H4 (cell line): ENCODE measurements at places on chromosomes 7 and 10. TPM values are rescaled to one million over a fixed set of nuclear protein-coding genes. Genes with fewer than 3 reads are reported as not detected.

KEL gene
- total RNA-seq, result 0.21 TPM in 1 of 2 replicates, not detected in the other

GNG11 gene
- 57.1 and 58.5 TPM in 2 replicates for total RNA-seq

CYP2W1 gene
- not detected in 2 replicates for total RNA-seq

GLI3 gene
- total RNA-seq, result 4.9 and 5.6 TPM in 2 replicates

CDC14C gene
- 0.06 TPM in 1 of 2 replicates, not detected in the other for total RNA-seq

CRPPA gene
- 0.12 TPM in 1 of 2 replicates, not detected in the other for total RNA-seq

DLX5 gene
- total RNA-seq, result 0.35 and 0.51 TPM in 2 replicates

ZPBP gene
- total RNA-seq, result not detected in 2 replicates

SOSTDC1 gene
- 5.7 and 6.9 TPM in 2 replicates for total RNA-seq

BAIAP2L1 gene
- total RNA-seq, result 22.5 and 23.8 TPM in 2 replicates

CLDN12 gene
- total RNA-seq, result 31.2 and 40.5 TPM in 2 replicates

C7orf57 gene
- total RNA-seq, result 0.06 and 0.08 TPM in 2 replicates

CPED1 gene
- 23.8 and 26.5 TPM in 2 replicates for total RNA-seq

SPDYE5 gene
- not detected in 2 replicates for total RNA-seq

GRCh38 chr7:73307436-73307835 is 1.2 kb downstream of the NSUN5 start:
- no peak for DNase-seq

DNA sequence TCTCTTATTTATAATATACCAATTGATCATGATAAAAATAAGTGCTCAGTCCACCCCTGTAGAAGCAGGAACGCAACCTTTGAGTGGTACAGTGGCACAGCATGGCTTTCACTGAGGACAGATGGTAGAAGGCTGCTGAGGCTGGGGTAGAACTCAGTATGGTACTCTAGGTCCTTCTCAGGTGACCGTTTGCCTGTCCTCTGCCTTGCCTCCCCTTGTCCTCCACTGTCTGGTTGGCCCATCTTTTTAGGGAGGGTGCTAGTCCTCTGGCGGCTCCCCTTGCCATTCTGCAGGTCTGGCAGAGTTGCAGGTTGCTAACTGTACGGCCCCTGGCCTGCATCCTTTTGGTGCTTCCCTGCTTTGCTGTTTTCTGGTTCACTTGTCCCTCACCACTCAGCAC is 27.3 kb downstream of the SLC18A2 start:
- no peak for DNase-seq

- DNase-seq, result no peak
Observed at GRCh38 chr10:99681553-99681952, 22.2 kb downstream of the ENTPD7 start.

GRCh38 chr7:2517026-2517425 is 2.5 kb upstream of the LFNG start:
- peak; percentile 96 for DNase-seq

GRCh38 chr10:42707234-42707633 is 68.9 kb upstream of the ZNF33B start:
- no peak for DNase-seq

- no peak for DNase-seq
Observed at GRCh38 chr7:44972562-44972961, 6.3 kb downstream of the MYO1G start.

DNA sequence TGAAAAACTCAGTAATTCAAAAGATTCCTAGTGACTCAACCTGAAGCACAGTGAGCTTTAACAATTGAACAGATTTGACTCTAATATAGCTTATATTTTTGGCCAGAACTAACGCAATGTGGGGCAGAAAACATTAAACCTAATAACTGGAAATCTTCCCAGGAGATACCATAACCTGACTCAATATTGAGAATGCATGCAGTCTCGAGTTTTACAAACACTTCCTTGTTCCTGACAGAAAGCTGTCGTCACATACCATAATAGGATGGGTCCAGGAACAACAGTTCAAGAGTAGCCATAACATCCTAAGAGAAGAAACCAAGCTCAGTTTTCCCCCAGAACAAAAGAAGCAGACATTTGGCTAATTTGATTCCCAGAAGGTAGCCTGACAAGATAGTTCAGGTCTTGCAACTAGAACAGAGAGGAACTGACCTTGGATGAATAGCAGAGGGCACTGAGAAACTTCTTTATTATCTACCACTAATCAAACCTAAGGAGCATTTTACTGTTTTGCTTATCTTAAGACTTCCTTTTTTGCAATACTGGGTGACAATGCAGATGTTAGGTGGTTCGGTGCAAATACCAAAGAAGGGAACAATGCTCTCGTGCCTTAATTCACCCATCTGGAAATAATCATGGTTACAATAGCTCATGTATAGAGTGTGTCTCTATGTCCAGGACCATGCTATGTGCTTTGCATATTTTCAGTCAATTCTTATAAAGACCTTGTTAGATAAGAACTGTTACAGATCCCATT is 38.6 kb upstream of the ACSL5 start:
- no peak for DNase-seq

GRCh38 chr7:132882714-132883428 is 199.0 kb downstream of the CHCHD3 start:
- no peak for DNase-seq

- DNase-seq, result no peak
Observed at GRCh38 chr10:29007370-29007747, 281.5 kb upstream of the LYZL1 start.

DNA sequence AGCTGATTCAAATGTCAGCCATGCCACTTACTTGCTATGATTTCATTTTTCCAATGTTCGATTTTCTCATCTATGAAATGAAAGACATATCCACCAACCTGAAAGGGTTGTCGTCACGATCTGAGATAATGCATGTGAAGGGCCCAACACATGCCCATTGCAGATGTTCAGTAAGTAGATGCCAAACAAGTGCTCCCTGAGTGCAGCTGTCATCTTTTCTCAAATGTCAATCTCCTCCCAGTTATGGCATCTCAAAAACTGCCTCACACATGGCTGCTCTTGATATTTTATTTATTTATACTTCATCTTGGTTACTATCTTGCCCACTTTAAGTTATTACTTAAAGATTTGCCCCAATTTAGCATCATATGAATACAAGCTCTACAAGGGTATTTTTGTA is 16.8 kb downstream of the CPEB3 start:
- DNase-seq, result no peak

GRCh38 chr10:15348579-15348978 is 22.5 kb downstream of the FAM171A1 start:
- DNase-seq, result no peak

DNA sequence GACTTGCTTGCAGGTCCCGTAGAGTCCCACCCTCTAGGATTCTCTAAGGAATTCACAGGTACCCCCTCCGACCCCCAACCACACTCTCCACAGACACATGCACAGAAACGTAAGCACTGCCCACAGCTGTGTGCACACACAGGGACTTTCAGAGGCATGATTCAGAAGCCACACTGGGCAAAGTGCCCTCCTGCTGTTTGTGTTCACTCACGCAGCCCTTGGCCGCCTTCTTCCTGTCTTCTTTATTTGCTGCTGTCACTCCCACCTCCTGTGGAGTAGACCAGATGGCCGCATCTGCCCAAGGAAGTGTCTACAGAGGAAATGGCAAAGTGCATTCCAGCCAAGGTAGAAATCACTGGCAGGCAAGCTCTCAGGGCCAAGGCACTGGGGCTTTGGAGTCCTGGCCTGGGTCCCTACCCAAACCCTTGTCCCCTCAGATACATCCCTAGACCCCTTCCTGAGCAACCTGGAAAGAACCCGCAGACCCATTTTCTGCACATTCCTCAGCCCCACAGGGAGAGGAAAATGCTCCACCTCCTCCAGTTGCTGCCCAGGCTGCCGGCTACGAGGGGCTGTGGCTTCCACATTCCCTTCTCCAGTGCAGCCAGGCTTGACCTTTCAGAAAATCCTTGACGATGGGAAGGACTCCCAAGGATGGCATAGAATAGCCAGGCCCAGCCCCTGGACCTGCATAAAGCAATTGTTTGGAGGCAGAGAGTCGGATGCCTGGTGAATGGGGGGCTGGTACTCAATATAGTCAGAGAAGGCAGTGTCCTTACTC is 21.6 kb upstream of the GIMAP8 start:
- peak; percentile 96 for DNase-seq

- DNase-seq, result no peak
Observed at GRCh38 chr7:16929146-16929762, 47.5 kb upstream of the AGR3 start.

GRCh38 chr7:141844256-141844655 is 3.0 kb upstream of the PRSS37 start:
- no peak for DNase-seq

DNA sequence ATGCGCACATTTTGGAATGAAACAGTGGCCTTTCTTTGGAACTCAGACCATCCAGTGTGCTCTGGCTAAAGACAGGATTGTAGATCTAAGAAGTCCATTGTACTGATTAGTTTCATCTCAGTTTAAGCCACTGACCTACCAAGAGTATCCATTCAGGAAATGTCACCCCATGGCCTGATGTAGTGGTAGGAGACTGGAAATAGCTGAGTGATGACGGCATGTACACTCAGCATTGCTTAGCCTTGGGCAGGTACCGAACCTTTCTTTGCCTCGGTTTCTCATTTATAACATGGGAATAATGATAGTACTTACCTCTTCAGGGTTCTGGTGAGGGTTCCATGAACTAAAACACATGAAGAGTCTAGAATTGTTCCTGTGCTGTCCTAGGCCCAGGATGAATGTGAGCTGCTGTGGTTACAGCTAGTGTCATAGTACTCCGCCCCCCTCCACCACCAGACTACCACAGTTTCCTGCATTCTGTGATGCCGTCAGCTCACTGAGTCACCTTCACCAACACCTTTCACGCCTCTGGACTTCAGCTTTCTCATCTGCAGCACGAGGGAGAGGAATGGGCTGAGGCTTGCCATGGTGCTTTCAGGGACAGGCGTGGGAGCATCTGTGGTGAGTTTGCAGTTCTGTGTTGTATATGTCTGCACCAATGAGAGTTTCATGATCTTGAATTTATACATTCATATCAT is 484.0 kb upstream of the GALNT17 start:
- peak; percentile 81 for DNase-seq

GRCh38 chr7:151689196-151689971 is 169.7 kb upstream of the RHEB start:
- DNase-seq, result no peak
